ENCODE measurements at places on chromosomes 11 and 22. TPM values are rescaled to one million over a fixed set of nuclear protein-coding genes. Genes with fewer than 3 reads are reported as not detected.

Gene TPP1
- 93.0 TPM for total RNA-seq

Gene OR4D11
- not detected for total RNA-seq

Gene OR8G1
- not detected for total RNA-seq

Gene MS4A6A
- not detected for total RNA-seq

Gene OR52A5
- not detected for total RNA-seq

Gene ZNF143
- total RNA-seq, result 10.1 TPM

Gene OR51B5
- total RNA-seq, result not detected

Gene TBX1
- total RNA-seq, result not detected

Gene OR52A1
- total RNA-seq, result not detected

Gene APOBEC3A
- not detected for total RNA-seq

Gene KCNJ4
- not detected for total RNA-seq

Gene ZFPL1
- 32.6 TPM for total RNA-seq

Gene CBLIF
- total RNA-seq, result not detected

Gene PIWIL4
- total RNA-seq, result 3.4 TPM

Gene OSM
- not detected for total RNA-seq

Gene NAV2
- 13.4 TPM for total RNA-seq

Gene GTF2H1
- 39.8 TPM for total RNA-seq

Gene FAM227A
- total RNA-seq, result 0.37 TPM

Gene BANF1
- 64.6 TPM for total RNA-seq

Gene PTGDR2
- total RNA-seq, result not detected

Gene TMEM191B
- total RNA-seq, result not detected

Gene NUP98
- total RNA-seq, result 87.3 TPM

Gene CD44
- total RNA-seq, result 227 TPM

Gene CALCA
- not detected for total RNA-seq

Gene SHISA8
- not detected for total RNA-seq

Gene PGM2L1
- 1.5 TPM for total RNA-seq

Gene TESMIN
- not detected for total RNA-seq

Gene ACCS
- total RNA-seq, result 18.2 TPM

All from cardiac ventricle fibroblast (primary cell).